ENCODE measurements at places on chromosomes 5 and 9.

DNA sequence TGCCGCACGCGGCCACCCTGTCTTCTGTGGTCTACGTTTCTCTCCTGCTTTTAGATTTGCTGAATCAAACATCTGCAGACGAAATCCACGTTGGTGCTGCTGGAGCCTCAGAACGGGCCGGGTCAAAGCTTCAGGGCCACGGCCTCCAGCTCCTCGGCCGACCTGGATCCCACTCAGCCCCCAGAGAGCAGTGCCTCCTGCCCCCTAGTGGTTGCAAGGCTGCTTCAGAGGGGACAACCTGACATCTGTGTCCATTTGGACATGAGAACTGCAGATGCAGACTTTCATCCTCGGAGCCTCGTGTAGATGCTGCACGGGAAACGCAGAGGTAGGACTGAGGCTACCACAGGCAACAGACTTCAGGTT is 23.0 kb upstream of the SLC6A3 start:
- no peak for DNase-seq

DNA sequence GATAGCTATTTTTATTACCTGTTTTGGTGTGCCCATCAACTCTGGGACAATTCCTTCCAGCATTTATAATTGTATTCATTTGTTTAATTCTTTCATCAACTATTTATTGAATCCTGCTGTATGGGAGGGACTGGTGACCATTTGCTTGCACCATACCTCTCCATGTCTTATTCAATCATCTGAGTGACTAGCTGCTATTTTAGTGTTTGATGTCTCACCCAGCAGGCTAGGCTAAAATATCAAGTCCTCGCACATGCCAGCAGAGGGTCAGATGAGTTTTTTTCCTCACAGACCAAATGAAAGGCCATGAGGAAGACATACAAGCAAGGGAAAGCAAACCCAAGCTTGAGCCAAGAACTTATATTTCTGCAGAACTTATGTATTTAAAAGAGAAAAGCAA is 63.9 kb downstream of the CETN3 start:
- no peak for DNase-seq

GRCh38 chr5:127176769-127177168 is 103.5 kb upstream of the C5orf63 start:
- DNase-seq: no peak

DNA sequence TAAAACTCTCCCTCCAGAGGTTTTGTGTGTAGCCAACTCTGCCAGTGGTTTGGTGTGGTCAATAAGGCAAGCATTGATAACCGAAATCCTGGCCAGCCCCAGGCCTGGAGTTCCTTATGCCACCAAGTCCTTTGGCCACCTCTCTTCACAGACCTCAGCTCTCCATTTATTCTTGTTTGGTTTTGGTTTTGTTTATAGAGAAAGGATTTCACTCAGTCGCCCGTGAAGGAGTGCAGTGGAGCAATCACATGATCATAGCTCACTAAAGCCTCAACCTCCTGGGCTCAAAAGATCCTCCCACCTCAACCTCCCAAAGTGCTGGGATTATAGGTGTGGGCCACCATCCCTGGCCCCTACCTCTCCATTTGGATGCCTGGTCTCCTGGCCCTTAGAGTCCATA is 55.4 kb upstream of the PPARGC1B start:
- DNase-seq: no peak

- no peak for DNase-seq
Observed at GRCh38 chr5:113056988-113057387, 80.4 kb downstream of the DCP2 start.

GRCh38 chr5:19002111-19002510 is 985.9 kb downstream of the CDH18 start:
- no peak for DNase-seq

DNA sequence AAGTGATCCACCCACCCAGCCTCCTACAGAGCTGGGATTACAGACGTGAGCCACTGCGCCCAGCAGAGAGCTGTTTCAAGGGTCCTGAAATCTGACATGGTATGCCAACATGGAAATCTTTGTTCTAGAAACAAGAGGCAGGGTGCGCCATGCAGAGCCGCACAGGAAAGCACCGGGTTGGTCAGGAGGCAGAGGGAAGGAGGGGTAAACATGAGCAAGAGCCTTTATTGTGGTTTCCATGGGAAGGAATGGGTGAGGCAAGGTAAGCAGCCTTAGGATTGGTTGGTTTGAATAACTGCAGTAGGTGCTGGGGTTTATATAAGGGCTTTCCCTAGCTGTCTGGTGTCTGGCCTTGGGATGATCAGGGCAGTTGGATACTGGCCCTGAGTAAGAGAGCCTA is 5.5 kb upstream of the EXOSC2 start:
- DNase-seq: no peak

DNA sequence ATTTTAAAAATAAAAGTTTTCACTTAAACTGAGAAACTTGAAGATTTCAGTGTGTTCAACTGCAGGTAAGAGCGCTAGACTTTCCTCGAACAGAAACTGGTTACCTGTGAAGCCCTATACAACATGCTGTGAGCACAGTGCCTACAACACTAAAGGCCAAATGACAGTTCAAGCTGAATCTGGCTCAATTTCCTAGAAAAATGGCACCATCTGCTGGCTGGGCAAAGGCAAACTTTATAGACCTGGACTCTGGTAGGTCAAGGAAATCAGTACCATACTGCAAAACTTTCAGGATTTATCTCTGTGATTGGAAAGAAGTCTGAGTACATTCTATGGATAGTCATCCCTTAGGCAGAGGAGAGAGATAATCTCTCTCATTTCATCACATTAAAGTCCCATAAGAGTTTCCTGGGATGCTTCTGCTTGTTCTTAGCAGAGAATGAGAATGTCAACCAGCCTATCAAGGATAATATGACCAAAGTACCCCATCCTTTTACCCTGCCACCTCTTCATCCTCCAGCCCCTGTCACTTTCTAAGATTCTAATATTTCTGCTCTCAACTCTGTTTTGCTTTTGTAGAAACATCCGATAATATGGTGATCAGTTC is 31.8 kb upstream of the FOXB2 start:
- DNase-seq: no peak

GRCh38 chr9:79196606-79197005 is 375.2 kb upstream of the TLE4 start:
- no peak for DNase-seq

DNA sequence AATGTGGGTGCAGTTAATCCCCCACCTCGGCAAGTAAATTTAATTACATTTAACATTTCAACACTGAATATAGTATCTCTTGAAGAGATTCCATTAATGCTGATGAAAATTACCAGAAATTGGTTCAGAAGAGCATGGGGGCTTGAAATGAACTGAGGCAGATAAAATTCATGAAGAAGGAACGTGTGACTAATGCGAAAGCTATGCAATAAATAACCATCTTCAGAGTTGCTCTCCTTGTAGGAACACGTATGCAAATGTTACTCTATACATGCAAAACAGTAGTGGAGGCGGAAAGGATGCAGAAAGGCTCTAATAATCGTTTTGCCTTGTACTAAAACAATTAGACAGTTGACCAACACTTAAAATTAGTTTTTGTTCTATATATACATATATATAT is 320.2 kb downstream of the CTNND2 start:
- no peak for DNase-seq

- DNase-seq: no peak
Observed at GRCh38 chr5:137734962-137735554, 831 bp downstream of the KLHL3 start.

GRCh38 chr5:17156463-17156862 is 61.0 kb upstream of the BASP1 start:
- no peak for DNase-seq

DNA sequence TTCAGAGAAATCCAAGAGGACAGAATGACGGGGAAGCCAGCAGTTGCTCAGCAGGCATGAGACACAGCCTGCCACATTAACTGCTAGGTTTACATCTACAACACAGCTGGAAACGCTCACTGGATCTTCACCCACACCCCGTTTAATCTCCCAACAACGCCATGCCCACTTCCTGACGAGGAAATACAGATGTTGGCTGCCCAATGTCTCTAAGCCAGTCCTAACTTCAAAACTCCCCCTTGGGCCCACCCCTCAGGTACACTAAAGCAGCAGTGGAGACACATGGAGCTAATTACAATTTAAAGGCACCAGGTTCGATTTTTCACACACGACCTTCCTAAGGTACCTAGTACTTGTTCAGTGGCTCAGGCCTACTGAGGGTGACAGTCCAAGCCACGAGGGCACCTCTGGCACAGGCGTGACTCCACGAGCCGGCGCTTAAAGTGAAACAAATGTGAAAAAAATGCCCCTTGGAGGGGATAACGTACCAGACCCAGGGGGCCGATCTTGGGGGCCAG is 904 bp downstream of the RPL12 start:
- no peak for DNase-seq

DNA sequence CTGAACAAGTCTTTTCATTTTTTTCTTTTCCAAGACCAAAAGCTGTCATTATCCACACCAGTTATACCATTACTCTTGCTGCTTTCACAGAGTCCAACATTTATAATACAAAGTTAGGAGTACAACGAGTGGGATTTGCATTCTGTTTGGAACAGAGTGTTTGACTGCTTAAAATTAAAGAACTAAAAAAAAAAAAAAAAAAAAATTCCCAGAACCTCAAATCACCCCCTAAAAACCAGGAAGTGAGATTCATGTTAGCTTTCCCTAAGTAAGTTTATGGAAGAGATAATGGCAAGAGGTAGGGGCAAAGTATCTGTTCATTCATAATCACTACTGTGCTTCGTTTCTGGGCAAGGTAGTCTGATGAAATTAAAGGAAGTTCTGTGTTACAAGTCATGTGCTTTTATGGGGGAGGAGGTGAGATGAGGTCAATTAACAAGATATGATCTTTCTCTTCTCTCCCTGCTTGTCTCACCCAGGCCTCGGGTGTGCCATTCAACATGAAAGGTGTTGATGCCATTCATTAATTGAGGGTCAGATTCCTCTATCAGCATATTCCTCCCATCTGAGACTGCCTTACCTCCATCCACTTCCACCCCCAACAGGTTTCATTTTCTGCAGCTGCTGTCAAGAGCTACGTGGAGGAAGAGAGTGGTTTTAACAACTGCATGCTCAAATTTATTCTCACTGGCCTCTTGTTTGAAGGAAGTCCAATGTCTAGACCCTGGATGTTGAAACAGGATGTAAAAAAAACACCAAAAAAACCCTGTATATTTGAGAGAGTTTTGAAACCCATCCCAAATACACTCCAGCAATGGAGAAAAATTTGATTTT is 58.1 kb downstream of the MARCHF3 start:
- DNase-seq: no peak

GRCh38 chr5:97172227-97172626 is 10.8 kb downstream of the RIOK2 start:
- no peak for DNase-seq

GRCh38 chr5:142892021-142892420 is 121.8 kb downstream of the ARHGAP26 start:
- no peak for DNase-seq

GRCh38 chr5:36691696-36692371 is 85.4 kb downstream of the SLC1A3 start:
- DNase-seq: no peak

DNA sequence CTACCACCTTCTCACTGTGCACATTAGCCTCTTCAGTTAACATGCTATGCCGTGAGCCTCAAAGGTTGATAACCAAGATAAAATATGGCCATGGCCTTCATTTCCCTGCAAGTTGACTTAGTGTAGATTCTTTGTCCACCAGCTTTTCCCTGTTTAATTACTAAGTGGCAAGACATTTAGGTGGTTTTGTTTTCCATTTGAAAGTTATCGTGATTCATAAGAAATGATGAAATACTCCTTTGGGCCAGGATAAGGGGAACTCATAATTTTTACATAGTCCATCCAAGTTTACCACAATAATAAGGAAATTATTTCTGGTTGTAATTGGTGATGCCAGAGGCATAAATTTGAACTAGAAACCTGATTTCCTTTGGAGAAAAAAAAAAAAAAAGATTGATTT is 609.6 kb downstream of the TAF11L14 start:
- DNase-seq: no peak

GRCh38 chr5:89712134-89712700 is 697.3 kb downstream of the CETN3 start:
- DNase-seq: no peak

- no peak for DNase-seq
Observed at GRCh38 chr9:105313238-105313637, 68.8 kb downstream of the SLC44A1 start.

DNA sequence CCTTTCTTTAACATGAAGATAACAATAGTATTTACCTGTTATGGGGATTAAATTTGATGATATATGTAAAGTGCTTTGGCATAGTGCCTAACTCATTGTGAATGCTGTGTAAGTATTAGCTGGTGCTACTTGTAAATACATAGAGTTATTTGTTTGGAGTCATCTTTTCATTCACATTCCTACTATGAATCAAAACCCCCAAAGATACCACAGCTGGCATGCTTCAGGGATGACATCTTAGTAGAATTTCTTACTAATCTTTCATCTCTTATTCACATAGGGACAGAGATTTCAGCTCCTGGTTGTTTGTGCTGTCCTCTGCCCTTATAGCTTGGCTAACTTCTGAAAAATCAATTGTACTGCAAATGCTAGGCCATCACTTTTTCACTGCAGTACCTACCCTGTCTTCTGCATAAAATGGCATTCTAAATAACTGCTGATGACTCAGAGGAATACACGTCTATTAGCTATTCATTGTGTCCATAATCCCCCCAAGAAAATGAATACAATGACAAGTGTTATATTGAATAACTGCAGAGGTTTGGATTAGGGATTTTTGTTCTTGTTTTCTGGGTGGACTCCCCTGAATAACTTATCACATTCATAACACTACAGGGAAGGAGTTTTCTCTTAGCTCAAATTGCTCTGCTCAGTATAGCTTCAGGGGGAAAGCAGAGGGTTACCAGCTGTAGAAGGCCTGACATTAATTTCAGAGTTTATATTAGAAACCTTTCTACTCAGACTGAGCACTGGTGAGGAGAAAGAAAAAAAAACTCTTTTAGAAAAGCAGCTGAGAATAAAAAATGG is 192.2 kb upstream of the C9orf72 start:
- DNase-seq: no peak

- no peak for DNase-seq
Observed at GRCh38 chr5:56538580-56538979, 276.8 kb upstream of the MAP3K1 start.

DNA sequence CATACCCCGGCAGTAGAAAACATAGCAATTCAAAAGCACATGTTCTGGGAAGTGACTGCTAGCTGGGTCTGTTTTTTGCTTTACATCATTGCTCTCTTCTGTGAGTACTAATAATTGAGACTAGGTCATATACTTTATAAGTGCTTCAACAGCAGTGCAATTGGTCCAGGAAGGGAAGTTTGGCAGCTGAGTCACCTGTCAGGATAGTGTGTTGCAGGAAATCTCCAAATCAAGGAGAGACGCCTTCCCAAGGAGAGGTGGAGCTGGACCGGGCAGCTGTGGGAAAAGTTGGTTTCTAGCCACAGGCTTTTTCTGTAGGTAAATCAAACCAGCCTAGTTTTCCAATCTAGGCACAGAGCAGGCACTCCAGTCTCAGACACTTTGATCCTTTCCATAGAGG is 330.1 kb downstream of the ENC1 start:
- DNase-seq: no peak

DNA sequence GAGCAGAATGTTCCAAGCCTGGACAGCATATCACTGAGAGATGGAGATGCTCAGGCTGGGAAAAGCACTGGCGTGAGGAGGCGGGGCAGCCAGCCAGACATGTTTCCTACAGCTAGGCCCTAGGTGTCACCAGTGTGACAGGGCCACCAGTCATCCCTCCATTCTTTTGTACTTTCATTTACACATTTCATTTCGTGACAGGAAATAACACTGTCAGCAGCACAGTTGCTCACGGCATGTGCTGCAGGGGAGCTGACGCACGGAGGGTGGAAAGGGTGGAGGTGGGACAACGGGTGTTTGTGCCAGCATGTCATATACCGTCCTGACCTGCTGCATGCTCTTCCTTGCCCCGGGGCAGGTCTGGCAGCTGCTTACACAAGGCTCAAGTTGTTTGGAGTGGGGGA is 14.8 kb upstream of the CEMIP2 start:
- no peak for DNase-seq
